ENCODE measurements at places on chromosomes 16 and 17.

DNA sequence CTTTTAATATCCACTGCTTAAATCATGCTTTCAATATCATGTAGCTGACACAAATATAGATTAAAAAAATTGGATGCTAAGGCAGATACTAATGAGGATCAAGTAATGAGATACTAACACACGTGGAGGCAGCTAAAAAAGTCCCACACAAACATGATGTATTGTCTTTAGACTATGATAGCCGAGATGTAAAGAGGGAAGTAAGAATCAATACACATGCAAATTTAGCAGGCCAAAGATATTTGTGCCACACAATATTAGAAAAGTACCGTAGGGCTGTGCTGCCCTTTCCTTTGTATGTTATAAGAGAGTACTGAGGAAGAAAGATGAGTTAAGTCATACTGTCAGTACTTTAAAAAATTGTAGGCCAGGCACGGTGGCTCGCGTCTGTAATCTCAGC lies 51.4 kb upstream of the STAC2 start:
- DNase-seq: no peak

DNA sequence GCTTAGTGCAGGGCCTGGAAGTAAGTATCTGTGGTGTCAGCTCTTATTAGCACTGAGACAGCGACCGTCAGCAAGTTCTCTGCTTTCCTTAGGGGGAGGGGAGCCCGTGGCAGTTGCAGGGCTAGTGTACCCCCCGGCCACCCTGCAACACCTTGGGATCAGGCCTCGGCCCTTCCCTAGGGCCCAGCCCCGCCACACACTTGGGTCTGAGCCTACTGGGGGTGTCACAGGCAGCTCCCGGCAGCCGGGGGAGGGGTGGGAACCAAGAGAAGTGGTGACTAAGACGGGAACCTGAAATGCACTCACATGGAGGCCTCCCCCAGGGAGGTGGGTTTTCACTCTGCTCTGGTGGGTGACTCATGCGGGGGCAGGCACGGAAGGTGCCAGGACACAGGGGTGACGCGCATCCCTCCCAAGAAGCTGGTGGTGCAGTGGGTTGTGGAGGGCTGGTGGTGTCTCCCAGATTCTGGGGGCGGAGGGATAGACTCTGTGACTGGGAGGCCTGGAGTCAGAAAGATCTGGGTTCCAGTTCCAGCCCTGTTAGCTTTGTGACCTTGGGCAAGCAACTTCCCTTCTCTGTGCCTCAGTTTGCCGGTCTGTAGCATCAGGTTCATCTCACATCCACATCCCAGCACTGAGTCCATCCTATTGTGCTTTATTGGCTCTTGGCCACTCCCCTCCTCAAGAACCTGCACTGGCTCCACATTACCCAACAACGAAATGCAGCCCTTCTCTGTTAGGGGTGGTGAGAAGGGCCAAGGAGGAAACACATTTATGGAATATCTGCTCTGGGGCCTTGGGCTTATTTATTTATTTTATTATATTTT lies 44.5 kb downstream of the LAT start:
- DNase-seq: peak; percentile 90

- no peak for DNase-seq
Observed at GRCh38 chr16:26070302-26071100, 378.7 kb downstream of the HS3ST4 start.

DNA sequence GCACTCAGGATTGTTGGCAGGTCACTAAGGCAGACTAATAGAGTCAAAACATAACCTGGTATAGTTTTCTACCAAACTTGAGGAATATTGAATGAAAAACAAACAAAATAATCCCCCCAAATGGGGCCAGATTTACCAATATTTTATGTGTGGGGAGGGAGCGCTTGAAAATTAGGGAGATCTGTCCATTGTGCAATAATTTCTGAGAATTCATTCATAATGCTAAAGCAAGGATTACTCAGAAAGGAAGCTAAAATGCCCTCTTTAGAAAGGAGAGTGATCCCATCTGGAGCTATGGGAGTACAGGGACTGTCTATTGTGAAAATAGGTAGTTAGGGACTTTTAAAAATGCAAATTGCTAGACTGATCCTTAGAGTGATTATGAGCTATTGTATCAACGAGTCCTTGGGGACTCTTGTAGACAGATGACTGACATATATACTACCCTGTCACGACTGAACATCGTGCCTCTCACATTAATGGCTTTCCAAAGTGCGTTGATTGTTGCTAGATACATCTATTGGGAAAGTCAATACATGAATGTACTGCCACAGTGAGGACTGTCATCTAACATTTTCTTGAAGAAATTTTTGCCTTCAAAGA lies 193.6 kb downstream of the AATF start:
- DNase-seq: no peak

- DNase-seq: no peak
Observed at GRCh38 chr17:82444284-82444893, 6.2 kb downstream of the CYBC1 start.

- DNase-seq: no peak
Observed at GRCh38 chr17:32772453-32773025, 104.4 kb downstream of the MYO1D start.

DNA sequence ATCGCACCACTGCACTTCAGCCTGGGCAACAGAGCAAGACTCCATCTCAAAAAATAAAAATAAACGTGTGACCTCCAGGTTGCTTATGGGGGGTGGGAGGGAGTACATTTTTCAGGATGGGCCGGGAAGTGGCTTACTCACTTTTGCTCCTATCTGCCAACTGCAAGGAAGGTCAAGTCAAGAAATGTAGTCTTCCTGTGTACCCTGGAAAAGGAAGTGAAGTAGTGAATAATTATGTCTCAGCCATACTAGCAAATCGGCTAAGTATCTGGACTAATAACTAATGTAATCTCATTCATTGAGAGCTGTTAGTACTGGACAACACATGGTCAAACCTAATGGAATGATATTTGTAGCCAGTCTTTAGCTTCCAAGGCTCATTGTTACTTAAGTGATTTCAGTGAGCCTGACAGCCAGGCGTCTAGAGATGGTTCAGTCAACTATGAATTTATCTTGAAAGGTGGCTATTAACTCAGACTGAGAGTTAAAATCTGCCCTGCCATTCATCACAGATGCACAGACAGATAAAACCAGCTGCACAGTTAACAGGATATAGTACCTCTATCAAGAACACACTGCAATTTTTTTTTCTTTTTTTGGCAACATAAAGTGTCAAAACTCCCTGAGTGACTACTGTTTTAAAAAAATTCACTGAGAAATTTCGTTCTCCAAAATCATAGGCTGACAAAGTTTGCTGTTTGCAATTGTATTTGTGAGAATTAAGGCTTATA lies 3.7 kb upstream of the TACO1 start:
- no peak for DNase-seq

- DNase-seq: peak; percentile 97
Observed at GRCh38 chr17:63773272-63774140, at the start of gene CCDC47. TSS of gene CCDC47 (minus strand) at chr17:63773597. CDS start at chr17:63766175, 7,422 bp downstream.

- no peak for DNase-seq
Observed at GRCh38 chr16:59880611-59881010, 1146.5 kb upstream of the GOT2 start.

DNA sequence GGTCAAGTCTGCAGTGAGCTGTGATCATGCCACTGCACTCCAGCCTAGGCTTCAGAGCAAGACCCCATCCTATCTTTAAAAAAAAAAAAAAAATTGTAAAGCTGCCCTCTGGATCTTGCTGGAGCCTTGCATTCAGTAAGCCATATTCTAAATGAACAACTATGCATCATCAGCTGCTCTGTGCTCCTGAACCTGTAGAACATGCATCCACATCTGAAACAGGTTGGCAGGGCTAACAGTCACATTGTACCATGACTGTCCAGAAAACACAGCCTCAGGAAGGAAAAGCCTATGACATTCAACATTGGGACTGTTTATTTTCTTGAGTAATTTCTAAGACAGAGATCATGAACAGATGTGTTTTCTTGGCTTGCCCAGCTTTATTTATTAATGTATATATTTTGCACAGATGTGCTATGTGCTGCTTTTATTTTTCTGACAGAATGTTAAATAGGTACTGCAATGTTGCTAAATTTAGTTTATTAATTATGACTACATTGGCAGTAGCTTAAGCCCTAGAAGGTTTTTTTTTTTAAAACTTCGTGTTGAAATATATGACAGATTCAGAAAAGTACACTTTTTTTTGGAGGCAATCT lies 19.8 kb downstream of the ACSF2 start:
- DNase-seq: no peak

DNA sequence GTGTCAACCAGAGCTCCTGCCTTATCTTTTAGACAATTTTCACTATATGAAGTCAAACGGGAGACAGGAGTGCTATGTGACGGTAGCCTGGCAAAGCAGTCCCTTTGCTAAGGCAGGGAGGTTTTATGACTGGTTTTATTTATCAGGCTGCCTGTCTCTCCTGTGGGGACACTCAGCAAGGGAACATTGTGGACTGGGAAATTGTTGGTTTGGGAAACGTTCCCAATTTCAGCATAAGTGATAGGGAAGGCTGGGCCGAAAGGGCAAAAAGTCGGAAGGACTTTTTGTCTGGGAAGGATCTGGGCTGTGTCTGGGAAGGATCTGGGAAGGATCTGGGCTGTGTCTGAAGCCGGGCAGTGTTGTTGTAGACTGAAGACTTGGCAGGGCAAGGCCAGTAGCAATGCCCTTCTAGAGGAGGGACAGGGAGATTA lies 211.2 kb downstream of the PARN start:
- no peak for DNase-seq

- DNase-seq: no peak
Observed at GRCh38 chr17:1786708-1787107, 24.8 kb downstream of the SERPINF1 start.

GRCh38 chr16:17729820-17730219 lies 259.1 kb upstream of the XYLT1 start:
- DNase-seq: no peak

DNA sequence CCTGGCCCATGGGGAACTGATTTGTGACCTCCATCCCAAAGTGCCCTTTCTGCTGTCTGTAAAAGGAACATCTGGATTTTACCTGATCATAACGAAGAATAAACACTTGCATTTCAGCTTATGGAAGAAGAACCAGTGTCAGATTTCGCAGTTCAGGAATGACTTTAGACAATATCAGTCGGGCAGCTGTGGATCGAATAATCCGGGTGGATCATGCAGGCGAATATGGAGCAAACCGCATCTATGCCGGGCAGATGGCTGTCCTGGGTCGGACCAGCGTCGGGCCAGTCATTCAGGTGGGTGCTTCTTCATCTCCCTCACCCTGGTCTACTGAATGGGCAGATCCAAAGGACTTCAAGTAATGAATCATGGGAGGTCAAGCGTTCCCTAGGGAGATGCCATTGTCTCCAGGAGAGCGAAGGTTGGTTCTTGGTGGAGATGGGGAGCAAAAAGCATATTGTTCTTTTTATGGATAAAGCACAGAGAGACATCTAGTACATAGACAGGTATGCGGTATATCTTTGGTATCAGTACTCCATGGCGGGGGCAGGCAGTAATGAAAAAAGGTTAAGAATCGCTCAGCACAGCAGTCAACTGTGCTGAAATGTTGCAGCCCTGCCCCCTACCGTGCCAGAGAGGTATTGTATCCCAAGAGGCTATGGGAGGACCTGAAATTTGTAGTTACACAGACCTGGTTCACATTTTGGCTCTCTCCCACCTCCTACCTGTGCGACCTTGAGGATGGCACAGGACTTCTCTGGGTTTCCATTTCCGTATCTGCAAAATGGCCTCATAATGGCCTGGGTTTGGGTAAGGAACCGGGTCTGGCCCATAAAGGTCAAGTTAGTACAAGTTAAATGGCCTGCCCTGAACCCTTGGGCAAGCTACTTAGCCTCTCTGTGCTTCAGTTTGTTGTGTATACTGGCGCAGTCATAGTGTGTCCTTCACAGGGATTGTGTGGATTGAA lies 4.7 kb downstream of the COQ7 start:
- peak; percentile 67 for DNase-seq

- no peak for DNase-seq
Observed at GRCh38 chr17:39838057-39838456, 26.1 kb downstream of the IKZF3 start.

- peak; percentile 23 for DNase-seq
Observed at GRCh38 chr16:17224879-17225281, 245.9 kb downstream of the XYLT1 start.

DNA sequence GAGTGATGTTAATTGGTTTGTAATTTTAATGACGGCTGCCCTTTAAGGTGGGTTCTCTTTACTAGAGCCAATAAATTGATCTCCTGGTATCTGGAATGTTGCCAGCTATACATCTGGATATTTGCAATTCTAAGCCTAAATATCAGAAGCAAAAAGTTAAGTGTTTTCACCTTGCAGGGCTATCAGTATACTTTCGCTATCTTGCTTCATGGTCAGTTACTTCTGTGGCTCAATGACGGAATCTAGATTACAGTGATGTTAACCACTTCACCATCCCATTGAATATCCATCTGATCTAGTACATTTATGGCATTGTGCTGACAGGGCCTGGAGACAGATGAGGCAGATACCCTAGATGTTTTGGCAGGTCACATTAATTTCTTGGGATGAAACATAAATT lies 28.3 kb downstream of the CCL4 start:
- DNase-seq: no peak

GRCh38 chr16:72857834-72858664 lies 189.9 kb downstream of the ZFHX3 start:
- no peak for DNase-seq

DNA sequence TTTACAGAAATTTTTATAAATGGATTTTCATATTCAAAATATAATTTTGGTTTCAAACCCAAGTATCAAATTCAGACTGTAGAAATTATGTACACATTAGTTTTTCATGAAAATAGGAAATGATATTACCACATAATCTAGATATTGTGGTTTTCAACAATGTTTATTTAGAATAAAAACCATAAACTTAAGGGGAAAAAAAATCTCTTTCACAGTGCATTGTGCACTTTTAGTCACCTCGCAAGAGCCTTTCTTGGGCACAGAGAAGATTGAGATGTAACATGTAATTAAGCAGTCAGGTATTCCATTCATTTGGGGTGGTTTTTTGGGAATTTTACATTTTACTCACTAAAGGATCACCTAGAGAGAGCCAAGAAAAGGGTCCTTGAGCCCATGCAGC lies 104.0 kb downstream of the TANC2 start:
- DNase-seq: no peak

- no peak for DNase-seq
Observed at GRCh38 chr16:27108826-27109665, 42.3 kb downstream of the C16orf82 start.

DNA sequence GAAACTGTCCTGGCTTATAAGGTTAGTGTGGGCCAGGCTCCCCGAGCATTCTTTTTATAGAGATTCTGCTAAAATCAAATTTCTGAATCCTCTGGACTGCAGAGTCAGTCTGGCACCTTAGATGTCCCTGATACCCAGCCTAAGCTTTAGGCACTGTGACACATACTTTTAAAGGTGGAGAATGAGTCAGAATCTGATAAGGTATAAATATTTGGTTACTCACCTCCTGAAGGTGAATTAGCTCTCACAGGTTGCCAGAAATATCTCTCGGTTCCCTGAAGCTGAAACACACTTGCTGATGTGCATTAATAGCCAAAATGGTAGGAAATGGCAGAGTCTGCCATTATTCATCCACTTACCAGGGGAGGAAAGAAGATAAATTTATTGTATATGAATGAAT lies 446.9 kb downstream of the UTP18 start:
- DNase-seq: no peak
